ENCODE measurements at places on chromosomes 3 and 15.
A peak's percentile ranks its signal among the peaks of the same experiment; 100 is the strongest.

DNA sequence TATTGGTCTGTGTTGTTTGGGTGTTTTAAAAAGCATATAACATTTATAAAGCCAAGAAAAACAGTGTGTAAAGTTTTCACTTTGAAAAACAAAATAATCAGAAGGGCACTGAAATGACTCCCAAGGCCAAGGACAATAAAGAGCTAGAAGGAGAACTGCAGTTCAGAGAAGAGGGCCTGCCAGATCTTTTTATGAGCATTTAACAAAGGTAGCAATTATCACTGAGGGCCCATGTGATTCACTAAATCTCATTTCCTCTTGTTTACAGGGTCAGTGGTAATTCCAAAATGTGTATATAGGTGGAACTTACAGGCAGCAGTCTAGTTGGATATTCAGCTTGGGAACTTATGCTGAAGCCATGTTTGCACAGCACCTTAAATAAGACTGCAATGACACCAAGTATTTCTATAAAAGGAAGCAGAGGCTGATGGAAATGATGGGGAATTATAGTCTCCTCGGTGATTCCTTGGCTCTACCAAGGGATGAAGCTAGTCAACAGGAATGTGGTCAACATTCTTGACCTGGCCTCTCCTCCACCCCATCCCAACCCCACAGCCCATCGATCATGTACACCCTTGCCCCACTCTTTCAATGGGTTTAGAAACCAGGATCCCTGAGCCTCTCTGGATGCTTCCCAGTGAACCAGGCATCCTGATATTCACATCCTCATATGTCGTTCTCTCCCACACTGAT is 54.4 kb upstream of the THUMPD3 start:
- DNase-seq: no peak

- DNase-seq: peak; percentile 44
Measured at GRCh38 chr3:73499787-73500186, 125.0 kb downstream of the PDZRN3 start.

- no peak for DNase-seq
Measured at GRCh38 chr15:41578736-41579383, 19.8 kb downstream of the TYRO3 start.

DNA sequence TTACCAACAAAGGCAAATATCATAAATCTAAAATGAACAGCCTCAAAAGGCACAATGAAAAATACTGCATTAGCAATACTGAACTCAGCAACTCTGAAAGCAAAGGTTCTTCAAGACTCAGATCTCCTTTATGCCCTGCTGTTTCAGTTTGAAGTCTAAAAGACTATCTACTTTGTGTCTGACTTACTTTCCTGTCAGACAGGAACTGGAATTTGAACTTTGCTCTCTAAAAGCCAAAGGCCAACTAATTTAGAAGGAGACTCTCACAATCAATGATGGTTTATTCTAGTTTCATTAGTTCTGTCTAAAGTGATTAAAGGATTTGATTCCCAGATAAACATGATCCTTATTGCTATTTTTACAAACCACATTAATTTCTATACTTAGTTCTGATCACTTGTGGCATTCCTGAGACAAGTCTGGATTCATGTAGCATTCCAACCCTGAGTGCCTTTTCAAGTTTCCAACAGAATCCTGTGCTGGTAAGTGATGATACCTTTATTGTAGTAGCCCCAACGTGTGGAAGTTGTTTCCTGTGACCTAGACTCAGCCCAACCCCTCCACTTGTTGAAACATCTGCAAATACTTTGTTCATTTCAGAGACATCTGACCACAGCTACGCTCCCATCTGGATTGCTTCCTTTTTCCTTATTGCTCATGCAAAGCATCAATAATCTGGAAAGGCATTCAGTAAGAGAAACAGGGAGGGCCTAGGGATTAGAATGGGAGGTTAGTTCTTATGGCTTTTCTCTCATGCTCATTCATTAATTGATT is 14.9 kb upstream of the LEKR1 start:
- no peak for DNase-seq

- DNase-seq: no peak
Measured at GRCh38 chr3:11499144-11499543, 144.6 kb downstream of the VGLL4 start.

DNA sequence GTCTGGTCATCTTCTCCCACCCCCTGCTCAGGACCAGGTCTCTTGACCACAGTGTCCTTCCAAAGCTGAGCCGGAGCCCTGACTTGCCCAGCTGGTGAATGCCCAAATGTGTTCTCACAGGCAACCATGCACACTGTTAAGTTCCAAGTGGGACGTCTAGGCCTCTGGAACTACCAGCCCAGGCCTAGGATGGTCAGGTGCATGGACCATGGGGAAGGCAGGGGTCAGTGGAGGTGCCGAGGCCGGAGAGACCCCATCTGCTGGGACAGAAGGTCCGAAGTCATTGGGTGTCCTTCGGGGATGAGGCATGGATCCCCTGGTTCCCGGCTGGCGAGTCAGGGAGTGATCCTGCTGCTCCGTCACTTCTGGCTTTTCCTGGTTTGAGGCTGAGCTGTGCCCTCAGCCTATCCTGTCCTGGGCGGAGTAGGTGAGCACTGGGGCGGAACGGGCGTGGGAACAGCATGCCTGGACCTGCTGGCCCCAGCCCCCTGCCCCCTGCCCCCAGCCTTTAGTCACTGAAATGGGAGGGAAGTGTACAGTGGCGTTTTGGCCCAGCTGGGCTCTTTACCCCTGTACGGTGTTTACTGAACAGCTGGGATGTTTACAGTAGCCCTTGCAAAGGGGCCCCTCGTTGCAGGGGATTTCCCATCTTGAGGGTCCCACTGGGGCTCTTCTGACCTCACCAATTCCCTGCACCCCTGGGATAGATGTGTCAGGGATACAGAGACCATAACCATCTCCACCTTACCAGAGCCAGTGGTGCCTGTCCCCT is 12.1 kb downstream of the SEMA3F start:
- no peak for DNase-seq

- no peak for DNase-seq
Measured at GRCh38 chr3:105899516-105899915, 30.7 kb upstream of the CBLB start.

GRCh38 chr3:188929137-188929536 is 242.6 kb upstream of the TPRG1 start:
- DNase-seq: no peak

- DNase-seq: no peak
Measured at GRCh38 chr3:120567370-120568201, 28.6 kb upstream of the NDUFB4 start.

DNA sequence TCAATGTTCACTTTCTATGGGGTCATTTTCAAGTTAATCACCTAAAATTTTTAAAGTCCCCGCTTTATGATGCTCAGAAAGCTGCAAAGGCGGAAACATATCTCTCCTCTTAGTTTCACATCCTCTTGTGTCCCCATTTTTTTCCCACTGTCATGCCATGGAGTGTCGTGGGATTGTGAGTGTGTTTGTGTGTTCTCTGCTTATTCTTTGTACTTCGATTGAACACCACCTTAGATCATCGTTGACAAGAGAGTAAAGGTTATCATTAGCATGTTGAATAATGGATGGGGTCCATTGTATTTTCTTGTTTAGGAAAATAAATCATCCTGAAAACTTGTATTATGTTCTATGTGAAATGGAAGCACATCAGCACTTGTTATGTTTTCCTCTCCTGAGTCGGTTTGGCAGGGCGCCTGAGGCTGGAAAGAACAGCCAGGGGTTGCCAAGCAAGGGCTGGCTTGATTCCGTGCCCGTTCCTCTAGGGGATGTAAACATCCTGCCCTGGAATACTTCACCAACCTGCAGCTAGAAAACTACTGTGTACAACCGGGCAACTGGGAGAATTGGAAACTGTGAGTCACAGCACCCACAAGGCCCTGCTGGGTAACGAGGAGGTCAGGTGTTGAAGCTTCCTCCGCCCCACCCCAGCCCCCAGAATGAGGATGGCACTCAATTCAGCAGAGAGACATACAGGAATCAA is 67.2 kb downstream of the EIF4E3 start:
- no peak for DNase-seq

- no peak for DNase-seq
Measured at GRCh38 chr3:13278783-13279531, 141.2 kb downstream of the NUP210 start.

DNA sequence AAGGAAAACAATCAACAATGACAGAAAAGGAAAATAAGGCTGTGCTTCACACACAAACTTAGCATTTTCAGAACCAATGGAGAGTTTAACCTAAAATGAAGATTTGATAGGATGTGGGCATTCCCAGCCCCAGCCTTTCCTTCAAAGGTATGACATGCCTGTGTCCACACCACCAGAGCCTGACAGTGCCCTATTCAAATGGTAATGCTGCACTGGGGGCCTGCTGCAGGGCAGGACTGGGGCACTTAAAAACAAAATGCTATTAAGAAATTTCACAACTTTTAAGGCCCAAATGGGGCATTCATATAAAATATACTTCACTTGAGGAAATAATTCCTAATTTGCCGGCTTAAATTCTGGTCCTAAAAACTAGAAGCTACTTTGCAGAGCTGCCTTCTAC is 30.9 kb upstream of the TKT start:
- no peak for DNase-seq

DNA sequence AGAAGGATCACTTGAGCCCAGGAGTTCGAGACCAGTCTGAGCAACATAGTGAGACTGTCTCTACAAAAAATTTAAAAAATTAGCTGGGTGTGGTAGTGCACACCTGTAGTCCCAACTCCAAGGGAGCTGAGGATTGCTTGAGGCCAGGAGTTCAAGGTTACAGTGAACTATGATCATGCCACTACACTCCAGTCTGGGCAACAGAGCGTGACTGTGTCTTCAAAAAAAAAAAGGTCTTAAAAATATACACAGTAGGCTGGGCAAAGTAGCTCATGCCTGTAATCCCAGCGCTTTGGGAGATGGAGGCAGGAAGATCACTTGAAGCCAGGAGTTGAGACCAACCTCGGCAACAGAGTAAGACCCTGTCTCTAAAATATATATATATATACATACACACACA is 11.2 kb upstream of the CAMK1 start:
- no peak for DNase-seq
